Stimulated activated CD4-positive, alpha-beta T cell treated with anti-CD3 and anti-CD28 coated beads, Interleukin-2, amount 100 ng/mL, for 4 hours (primary cell): ENCODE measurements at places on chromosomes 12 and 14.

DNA sequence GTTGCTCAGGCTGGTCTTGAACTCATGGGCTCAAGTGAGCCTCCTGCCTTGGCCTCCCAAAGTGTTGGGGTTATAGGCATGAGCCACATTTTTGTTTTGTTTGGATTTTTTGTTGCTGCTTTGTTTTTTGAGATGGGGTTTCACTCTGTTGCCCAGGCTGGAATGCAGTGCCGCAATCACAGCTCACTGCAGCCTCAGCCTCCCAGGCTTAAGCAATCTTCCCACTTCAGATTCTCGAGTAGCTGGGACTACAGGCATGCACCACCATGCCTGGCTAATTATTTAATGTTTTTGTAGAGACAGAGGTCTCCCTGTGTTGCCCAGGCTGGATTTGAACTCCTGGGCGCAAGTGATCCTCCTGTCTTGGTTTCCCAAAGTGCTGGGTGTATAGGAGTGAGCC is 5.7 kb upstream of the PLEK2 start:
- no peak for DNase-seq

GRCh38 chr14:63672417-63673180 is 30.9 kb upstream of the WDR89 start:
- DNase-seq = no peak

GRCh38 chr12:107818984-107819383 is 44.5 kb downstream of the ASCL4 start:
- no peak for DNase-seq

DNA sequence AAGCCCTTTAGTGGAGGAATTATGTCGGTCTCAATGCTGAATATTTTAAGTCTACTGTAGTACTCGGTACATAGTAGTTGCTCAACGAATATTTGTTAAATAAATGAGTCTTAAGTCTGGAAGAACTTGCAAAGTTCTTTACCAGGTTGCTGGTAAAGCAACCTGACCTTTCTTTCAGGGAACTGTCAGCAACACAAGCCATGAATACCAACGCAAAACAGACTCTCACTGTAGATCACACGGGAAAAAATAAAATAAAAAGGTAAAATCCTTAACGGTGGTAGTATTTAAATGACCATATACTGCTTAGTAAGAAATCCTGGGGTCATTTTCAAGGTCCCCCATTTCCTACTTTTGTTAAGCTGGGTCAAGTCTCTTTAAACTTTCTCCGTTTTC is 447 bp upstream of the NUBPL start:
- DNase-seq = no peak

DNA sequence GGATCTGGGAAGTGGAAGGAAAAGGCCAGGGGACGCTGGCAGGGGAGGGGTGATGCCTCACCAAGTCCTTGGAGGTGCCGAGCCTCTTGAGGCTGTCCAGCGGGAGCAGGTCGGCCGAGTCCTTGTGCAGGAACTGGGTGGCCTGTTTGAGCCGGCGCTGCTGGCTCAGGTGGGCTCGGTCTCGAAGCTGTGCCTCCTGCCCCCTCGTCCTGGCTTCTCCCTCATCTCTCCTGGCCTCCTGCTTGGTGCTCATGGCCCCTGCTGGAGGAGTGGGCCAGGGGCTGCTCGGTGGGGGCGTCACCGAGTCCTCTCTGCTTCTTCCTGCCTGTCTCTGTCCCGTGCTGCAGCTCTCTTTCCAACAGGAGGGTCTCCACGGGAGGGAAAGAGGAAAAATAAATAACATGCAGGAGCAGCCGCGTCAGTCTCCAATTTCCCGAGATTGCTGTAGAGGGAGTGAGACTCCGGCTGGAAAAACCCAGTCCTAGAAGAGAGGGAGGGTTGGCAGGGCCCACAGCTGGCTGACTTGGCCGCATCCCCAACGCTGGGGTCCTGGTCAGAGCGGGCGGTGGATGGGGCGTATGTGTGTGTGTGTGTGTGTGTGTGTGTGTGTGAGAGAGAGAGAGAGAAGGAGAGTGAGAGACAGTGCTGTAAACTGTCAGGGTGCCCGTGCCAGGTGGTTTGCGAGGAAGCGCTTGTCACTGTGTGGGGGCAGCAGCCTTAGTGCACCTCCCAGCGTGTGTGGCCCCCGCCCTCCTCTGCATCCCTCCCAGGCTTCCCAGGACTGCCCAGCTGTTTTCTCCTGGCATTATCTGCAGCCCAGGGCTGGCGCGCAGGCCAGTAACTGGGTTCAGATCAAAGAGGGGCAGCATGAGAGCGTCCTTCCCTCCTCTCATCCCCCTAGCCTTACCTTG is at the start of gene NRIP2:
TSS of gene NRIP2 (minus strand) at position 455 of the 911 bp plus-strand sequence. CDS start at position 403, 52 bp downstream.
- DNase-seq = no peak

GRCh38 chr14:52314595-52315354 is 663 bp downstream of the PTGER2 start:
- peak; percentile 6 for DNase-seq

GRCh38 chr14:68796418-68797101 is 3.7 kb upstream of the ZFP36L1 start:
- DNase-seq = no peak

DNA sequence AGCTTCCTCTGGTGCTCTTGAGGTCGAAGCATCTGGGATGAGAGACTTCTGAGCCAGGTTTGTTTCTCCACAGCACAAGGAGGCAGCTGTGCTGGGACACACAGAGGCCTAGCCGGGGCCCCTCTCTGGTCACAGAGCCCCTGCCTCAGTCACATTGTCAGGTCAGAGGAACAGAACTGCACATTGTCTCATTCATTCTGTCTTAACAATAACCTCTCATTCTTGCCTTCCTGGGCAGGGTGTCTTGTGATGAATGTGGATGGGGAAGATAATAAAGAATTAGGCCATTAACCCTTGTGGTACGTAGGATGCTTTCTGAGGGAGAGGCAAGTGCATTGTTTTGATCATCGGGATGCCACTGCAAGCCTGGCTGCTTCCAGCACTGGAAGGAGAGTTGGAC is 29.8 kb downstream of the FNTB start:
- no peak for DNase-seq

DNA sequence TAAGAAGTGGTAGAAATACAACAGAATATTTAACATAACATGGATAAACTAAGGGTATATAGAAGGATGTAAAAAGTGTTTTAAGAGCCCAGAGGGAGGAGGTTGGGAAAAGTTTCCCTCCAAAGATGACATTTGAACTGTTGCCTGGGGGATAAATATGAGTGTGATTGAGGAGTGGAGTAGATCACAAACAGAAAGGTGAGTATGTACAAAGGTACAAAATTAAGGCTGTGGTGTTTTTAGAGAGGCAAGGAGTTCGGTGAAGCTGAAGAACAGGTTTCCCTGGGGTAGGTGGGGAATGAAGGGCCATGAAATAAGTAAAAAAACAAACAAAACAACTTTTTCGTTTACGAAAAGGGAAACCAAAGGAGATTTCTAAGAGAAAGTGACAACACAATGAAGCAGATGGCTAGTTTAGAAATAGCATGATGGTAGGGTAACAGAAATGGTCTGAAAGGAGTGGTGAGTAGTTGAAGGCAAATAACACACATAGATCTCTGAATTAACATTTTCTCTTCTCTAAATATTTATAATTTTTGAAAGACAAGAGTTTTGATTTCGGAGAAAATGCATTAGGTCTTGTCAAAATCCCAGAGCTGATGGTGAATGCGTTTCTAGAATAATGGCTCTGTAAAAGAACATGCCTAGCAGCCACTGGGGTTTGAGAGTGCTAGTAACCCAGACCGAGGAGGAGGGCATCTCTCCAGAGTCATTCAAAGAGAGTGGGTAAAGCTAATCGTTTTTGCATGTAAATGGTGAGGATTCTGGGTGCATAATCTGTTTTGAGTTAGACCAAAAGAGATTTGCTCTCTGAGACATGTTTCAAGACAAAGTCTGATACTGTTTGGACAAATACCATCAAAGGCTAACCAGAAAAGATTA is 240.4 kb upstream of the DCN start:
- DNase-seq = no peak

DNA sequence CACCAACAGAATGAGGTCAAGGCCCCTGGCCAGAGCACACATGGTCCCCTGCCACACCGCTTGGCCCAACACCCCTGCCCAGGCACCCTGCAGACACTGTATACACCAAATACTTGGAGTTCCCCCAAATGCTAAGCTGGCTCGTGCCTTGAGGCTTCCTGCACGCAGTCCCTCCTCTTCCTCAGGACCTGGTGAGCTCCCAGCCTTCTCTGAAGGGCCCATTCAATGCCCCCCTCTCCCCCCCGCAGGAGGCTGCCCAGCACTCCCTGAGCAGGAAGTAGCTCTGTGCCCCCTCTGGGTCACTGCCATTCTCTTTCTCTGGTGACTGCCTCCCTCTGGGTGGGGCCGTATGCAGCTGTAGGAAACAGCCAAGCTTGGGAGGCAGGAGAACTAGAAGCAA is 75.3 kb downstream of the ITPK1 start:
- DNase-seq = no peak
